ENCODE measurements at places on chromosomes 2 and 18.

DNA sequence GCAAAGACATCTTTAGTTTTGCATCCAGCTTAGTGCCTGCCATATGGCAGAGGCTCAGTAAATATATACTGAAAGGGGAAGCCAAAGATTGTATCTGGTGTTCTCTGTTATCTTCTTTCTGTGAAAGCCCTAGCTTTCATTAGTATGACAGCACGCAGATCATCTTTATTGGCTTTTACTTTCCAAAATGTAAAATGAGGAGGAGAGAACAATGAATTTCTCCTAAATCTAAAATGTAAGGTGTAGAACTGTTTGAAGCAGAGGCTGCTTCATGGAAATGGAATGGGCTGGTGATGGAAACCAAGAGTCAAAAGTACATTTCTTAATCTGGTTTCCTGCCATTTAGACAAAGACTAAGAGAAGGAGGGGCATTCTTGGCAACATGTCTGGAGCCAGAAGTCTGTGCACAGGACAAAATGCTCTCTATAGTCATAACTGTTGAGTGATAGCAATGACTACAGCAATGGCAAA, 1029.9 kb upstream of the PIK3C3 start:
- DNase-seq: no peak

DNA sequence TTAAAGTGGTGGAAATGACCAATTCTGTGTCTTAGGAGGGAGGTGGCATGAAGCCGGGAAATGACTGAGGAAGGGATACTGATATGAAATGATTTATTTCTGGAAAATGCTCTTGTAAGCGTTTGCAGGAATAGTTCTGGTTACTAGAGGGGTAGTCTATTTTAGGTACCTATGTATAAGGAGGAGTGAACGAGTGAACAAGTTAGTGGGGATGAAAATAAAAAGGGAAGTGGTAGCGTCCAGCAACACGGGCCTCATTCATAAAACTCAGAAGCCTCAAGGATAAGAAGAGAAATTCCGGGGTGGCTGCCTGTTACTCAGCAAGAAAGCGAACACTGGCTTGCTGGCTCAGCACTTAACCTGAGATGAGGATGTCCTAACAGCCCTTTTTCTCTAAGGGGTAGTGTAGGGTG, 303.3 kb downstream of the NCKAP5 start:
- no peak for DNase-seq

- DNase-seq: no peak
Observed at GRCh38 chr2:146544701-146545100, 1300.1 kb upstream of the ACVR2A start.

DNA sequence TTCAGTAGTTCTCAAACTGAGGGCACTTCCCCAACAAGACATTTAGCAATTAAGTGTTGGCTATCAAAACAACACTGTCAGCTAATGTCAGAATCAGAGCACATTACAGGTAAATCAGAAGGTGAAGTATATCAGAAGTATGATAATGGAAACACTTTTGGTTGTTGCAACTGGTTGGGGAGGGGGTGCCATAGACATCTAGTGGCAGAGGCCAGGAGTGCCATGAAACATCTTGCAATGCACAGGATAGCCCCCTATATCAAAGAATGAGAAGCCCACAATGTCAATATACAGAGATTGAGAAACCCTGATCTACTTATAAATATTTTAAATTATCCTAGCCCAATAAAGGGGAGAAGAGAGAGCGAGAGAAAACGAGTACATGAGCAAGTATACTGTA, 4.9 kb upstream of the XPO1 start:
- DNase-seq: no peak

- DNase-seq: no peak
Observed at GRCh38 chr2:9708683-9709538, 78.1 kb upstream of the YWHAQ start.

GRCh38 chr2:37378411-37378810, 34.0 kb downstream of the QPCT start:
- no peak for DNase-seq

GRCh38 chr2:25623361-25623760, 50.0 kb downstream of the DTNB start:
- no peak for DNase-seq

DNA sequence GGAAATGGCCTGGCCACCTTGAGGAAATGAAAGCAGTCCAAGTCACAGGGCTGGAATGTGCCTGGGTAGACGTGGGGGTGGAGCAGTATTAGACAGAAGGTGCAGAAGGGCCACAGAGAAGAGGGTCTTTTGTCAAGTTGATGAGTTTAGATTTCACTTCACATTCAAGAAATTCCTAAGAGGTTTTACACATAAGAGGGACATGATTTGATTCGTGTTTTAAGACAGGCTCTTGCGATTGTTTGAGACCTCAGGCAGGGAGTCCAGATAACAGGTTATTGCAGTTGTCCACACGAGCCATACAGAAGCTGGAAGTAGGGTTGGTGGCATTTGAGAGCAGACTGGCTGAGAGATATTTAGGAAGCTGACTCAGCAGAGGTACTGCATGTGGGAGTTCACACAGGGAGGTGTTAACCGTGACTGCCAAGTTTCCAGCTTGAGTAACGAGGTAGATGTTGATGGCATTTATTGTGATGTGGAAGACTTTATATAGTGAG, 64.6 kb downstream of the NEB start:
- no peak for DNase-seq

Measured in KG1 (cell line).